ENCODE measurements at places on chromosomes 4 and X.

GRCh38 chr4:83362492-83363329 is 28.1 kb upstream of the HPSE start:
- no peak for DNase-seq

DNA sequence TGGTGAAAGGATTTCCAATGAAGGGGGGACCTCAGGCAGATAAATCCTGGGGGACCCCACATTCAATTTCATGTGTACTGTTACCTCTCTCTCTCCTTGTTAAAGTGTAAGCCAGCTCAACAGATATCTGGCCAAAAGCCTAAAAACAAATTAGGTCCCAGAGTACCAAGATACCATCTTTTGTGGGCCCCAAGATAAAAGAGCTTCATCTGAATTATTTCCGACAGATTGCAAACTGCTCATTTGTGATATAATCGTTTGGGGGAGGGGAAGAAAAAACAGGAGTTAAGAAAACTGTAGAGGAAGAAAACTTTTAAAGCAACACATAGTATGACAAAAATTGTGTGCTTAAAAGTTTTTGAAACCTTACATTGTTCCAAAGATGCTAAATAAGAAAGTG is 33.6 kb downstream of the GRIA3 start:
- DNase-seq: no peak

DNA sequence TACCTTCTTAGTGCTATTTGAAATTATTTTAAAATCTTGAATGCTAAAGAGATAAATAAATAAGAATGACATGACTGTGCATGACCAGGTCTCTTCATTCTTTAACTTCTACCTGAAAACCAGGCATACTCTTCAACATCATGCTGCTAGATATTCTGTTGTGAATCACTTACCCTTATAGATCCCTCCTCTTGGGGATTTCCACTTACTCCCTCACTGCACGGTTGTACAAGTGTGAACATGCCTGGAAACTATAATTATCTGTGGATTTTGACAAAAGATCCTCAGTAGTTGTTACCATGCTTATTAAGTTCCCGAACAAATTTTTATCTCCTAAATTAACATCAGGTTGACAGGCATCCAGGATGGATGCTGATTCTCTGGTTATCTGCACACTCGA is 54.3 kb downstream of the ADGRL3 start:
- no peak for DNase-seq

GRCh38 chr4:56048702-56049431 is 100.1 kb downstream of the CEP135 start:
- DNase-seq: peak; percentile 2

- DNase-seq: no peak
Measured at GRCh38 chr4:26086621-26087441, 172.8 kb downstream of the SMIM20 start.

GRCh38 chr4:39712819-39713607 is 15.1 kb downstream of the UBE2K start:
- no peak for DNase-seq

GRCh38 chrX:43958529-43958928 is 14.7 kb downstream of the NDP start:
- DNase-seq: no peak

DNA sequence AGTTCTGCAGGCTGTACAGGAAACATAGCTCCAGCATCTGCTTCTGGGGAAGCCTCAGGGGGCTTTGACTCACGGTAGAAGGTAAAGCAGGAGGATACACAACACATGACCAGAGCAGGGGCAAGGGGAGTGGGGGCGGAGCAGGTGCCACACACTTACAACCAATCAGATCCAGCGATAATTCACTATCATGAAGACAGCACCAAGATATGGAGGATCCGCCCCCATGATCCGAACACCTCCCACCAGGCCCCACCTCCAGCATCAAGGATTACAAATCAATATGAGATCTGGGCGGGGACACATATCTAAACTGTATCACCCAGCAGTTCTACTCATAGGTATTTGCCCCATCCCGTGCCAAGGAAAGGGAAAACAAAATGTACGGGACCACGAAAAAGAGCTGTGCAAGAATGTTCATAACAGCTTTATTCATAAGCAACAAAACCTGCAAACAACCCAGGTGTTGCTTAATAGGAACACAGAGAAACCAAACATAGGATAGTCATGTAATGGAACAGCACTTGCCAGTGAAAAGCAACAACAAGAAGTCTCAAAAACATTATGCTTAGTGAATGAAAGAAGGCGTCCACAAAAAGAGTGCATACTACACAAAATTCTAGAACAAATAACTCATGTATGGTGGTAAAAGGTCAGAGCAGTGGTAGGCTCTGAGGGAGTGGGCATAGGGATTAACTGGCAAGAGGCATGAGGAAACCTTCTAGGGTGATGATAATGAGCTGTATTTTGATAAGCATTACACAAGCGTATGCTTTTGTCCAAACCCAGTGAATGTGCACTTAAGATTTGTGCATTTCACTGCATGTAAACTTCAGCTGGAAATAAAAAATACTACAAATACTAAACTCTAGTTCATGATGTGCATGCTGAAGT is 130.9 kb upstream of the FAM9B start:
- DNase-seq: no peak

DNA sequence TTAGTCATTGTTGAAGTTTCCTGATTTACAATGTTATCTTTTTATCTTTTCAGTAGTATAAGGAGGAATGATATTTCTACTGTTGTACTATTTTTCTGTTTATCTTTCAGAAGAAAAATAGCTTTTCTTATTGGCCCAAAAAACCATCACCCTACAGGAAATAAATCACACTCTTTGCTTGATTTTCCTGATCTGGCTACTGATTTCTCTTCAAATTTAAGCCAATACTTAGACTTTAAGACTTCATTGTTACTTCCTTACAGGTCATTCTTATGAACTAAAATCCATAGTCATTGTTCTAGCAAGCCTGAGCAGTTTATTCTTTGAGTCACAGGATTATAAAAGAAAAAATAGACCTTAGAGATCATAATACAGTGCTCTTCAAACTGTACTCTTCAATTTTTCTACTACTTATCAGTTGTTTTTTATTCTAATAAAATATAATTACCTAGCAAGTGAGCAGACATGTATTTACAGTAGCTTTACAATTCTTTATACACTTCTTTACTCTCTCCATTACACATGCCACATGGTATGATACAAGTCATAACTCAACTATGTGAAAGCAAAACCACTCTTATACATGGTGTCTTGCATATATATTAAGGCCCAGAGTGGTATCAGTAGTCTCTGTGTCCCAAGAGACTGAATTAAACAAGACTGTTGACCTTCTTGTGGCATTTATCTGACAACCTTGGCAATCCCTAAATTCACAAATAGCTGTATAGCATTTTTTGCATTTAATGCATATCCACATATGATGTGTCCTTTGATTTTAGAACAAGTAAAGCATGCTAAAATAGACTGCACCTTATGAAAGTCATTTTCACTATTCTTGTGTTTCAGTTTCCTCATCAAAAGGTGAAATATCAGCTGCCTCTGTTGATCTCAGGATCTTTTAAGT is 47.9 kb downstream of the TET2 start:
- DNase-seq: no peak

- no peak for DNase-seq
Measured at GRCh38 chr4:108878806-108879205, 116.0 kb upstream of the ETNPPL start.

DNA sequence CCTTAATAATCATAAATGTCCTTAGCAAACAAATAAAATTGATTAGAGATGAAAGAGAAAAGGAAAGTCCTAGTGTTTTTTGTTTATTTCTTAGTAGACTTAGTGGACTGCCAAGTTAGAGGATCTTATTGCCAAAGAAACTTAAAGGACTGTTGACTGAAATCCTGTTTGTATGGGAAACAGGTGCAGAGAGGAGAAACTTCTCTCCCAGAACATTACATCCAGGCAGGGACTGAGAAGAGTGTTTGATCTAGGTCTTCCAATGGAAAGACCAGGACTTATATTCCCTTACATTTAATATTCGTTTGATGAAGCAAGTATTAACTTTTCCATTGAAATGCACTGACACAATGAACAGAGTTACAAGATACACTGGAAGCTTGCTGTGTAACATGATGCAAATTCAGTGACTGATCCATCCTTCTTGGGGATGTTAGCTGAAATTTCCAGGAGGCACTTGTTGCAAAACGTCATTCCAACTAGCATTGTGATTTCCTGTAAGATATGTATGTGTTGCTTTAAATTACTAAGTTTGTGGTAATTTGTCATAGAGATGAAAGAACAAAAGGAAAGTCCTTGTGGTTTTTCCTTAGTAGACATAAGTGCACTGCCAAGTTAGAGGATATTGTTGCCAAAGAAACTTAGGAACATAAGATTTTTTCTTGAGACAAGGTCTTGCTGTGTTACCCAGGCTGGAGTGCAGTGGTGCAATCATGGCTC is 505.6 kb downstream of the STIM2 start:
- no peak for DNase-seq

GRCh38 chr4:177177541-177178081 is 132.1 kb upstream of the NEIL3 start:
- no peak for DNase-seq

- DNase-seq: no peak
Measured at GRCh38 chrX:44891642-44892041, 18.7 kb downstream of the KDM6A start.

GRCh38 chr4:2243681-2244380 is 1.9 kb upstream of the HAUS3 start:
- DNase-seq: no peak

DNA sequence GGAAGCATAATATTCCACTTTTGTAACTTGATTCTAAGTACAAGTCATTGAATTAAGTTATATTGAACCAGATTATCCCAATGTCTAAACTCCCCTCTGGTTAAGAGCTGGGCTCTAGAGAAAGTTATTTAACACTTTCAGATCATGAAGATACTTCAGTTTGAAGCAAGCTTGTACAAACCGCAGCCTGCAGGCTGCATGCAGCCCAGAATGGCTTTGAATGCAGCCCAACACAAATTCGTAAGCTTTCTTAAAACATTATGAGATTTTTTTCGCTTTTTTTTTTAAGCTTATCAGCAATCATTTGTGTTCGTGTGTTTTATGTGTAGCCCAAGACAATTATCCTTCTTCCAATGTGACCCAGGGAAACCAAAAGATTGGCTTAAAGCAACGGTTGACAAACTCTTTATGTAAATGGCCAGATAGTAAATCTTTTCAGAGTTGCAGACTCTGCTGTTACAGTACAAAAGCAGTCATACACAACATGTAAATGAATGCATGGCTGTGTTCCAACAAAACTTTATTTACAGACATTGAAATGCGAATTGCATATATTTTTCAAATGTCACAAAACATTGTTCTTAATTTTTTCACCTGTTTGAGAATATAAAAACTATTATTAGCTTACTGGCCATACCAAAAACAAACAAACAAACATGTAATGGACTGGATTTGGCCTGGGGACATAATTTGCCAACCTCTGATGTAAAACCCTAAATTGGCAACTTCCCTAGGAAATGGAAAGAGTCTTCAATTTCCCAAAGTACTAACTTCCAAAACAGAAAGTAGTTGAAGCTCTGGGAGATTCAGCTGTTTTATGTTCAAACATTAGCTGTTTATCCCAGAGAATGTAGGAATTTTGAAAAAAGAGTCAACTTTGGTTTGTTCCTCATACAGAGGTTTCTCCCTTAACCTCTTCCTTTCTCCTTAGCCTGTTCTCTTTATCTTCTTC is 201.1 kb upstream of the MBNL3 start:
- no peak for DNase-seq

- DNase-seq: no peak
Measured at GRCh38 chrX:71514367-71515037, 18.4 kb upstream of the OGT start.

DNA sequence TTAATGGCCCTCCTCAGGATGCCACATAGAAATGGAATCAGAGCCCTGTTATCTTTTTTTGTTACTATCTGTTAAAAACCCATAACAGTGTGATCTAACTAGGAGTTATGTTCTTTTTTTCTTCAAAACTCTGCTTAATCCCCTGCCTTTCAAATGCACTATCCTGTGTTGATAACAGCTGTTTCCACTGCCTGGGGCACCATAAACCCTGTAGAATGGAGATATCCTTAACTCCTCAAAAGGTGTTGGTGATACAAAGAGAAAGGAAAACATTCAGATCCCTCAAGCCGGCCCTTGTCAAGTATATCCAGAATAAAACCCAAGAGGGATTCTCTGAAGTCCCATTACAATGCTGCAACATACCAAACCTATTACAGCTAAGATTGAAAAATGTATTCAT is 108.6 kb downstream of the ACTRT1 start:
- no peak for DNase-seq

GRCh38 chrX:111361751-111362150 is 50.2 kb downstream of the DCX start:
- no peak for DNase-seq

- no peak for DNase-seq
Measured at GRCh38 chrX:103839404-103839803, 7.3 kb upstream of the RAB9B start.

DNA sequence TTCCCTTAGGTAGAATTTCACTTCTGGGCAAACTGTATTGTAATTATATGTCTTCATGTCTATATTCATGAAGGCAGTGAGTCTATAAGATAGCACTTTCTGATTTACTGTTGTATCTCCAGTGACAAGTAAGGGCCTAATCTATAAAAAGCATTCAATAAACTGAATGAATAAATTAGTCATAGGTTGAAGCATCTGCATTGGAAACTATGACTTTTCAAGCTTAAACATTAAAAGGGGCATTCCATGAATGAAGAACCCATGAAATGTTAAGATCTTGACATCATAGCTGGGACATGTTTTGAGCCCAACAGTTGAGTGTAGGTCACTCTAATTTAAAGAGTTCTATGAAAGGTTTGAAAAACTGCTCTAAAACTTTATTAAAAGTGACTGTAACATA is 159.3 kb upstream of the LCORL start:
- no peak for DNase-seq

- DNase-seq: no peak
Measured at GRCh38 chrX:110241816-110242215, 76.1 kb downstream of the AMMECR1 start.

DNA sequence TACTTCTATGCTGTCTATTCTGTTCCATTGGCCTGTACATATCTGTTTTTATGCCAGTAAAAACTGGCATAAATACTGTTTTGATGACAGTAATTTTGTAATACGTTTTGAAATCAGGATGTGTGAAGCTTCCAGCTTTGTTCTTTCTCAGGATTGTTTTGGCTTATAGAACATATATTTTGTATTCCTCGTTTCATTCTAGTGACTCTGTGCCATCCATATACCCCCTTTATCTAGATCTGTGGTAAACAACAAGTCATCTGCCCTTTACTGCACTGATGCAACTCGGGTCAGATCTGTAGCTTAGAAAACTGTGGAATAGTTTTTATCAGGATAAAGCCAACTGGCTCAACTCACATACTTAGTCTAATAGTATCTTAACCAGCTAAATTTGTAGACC is 233.7 kb downstream of the PRDM5 start:
- DNase-seq: no peak

- DNase-seq: no peak
Measured at GRCh38 chr4:136302566-136302965, 1229.7 kb downstream of the PCDH18 start.

- DNase-seq: no peak
Measured at GRCh38 chr4:106266201-106266600, 49.8 kb downstream of the TBCK start.

- no peak for DNase-seq
Measured at GRCh38 chr4:113419631-113420030, 341.9 kb downstream of the CAMK2D start.

Data from stimulated activated CD8-positive, alpha-beta memory T cell treated with anti-CD3 and anti-CD28 coated beads, Interleukin-4, amount 100 ng/mL, for 4 hours (primary cell).